ENCODE measurements at places on chromosomes 2 and 18.

GRCh38 chr2:138030459-138030858 is 66.2 kb downstream of the HNMT start:
- no peak for DNase-seq

- no peak for DNase-seq
Observed at GRCh38 chr18:3649135-3649632, 199.2 kb downstream of the TGIF1 start.

- no peak for DNase-seq
Observed at GRCh38 chr2:107001551-107001950, 115.6 kb upstream of the ST6GAL2 start.

DNA sequence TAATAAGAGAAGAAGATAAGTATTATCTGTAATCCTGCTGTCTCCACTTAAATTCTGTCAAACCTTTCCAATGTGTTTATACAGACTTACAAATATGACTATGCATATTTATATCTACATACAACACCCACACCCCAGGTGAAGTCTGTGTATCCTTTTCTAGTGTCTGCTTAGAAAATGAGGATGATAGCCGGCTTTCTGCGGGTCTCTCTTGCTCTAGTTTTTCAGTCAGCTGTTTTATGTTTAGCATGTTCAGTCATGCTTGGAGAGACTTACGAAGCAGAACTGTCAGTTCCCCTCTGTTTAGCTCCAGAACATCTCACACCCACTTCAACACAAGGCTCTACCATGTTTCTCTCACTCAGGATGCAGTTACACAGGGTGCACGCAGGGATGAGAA is 137.3 kb upstream of the NFATC1 start:
- no peak for DNase-seq

DNA sequence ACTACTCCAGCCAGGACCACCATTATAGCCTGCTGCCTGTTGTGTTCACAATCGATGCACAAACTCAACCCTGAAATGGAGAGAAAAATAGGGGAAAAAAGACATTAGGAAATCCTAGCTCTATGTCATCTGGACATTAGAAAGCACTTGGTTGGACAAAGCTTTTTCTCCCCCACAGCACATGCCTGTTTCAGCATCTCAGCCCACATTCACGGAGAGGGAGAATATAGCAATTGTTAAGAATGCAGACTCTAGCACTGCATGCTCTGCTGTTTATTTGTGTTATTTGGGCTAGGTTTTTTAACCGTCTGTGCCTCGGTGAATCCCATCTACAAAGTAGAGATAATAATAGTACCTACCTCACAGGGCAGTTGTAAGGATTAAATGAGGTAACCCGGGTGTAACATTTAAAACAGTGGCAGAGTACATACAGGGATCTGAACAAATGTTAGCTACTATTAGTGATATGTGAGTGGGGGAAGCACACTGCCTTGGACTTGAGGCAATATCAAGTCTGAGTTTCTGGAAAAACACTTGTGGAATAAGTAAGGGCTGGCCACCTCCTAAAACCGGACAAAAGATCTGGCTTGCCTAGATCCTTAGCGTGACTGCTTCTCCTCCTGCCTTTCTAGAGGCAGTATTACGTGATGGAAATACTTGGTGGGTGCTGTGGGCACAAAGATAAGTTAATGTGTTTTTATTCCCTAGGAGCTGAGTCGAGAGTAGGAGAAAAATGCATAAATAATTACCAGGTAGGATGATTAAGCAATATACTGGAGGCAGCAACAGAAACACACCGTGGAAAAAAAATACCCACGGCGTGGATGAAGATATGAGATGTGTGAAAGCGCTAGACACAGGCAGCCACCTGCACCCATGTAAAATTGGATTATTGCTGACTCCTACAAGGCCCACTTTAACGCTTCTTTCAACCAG is 1.0 kb upstream of the PPP1CB start:
- no peak for DNase-seq

- DNase-seq, result peak; percentile 65
Observed at GRCh38 chr2:108594132-108594981, 60.1 kb downstream of the LIMS1 start.

DNA sequence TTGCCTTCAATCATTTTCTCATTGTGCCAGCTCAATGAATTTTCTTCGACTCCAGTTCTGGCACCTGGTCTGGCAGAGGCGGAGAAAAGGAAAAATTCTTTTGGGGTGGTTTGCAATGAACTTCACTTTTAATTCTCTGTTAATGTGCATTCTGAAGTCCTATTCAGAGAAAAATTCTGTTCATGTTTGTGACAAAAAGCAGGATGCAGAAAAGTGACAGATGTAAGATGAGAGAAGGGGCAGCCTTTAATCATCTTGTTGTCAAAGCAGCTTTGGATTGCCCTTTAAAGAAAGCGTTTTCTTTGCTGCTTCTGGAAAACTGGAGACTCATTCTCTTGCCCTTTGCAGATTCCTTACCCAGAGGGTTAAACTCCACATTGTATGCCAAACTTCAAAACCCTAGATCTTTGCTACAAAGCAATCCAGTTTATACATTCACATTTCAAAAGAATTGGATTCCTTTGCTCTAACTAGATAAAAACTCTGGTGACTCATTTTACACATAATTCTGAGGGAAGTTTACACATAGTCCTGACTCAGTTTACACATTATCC is 94.6 kb upstream of the CAVIN2 start:
- no peak for DNase-seq

DNA sequence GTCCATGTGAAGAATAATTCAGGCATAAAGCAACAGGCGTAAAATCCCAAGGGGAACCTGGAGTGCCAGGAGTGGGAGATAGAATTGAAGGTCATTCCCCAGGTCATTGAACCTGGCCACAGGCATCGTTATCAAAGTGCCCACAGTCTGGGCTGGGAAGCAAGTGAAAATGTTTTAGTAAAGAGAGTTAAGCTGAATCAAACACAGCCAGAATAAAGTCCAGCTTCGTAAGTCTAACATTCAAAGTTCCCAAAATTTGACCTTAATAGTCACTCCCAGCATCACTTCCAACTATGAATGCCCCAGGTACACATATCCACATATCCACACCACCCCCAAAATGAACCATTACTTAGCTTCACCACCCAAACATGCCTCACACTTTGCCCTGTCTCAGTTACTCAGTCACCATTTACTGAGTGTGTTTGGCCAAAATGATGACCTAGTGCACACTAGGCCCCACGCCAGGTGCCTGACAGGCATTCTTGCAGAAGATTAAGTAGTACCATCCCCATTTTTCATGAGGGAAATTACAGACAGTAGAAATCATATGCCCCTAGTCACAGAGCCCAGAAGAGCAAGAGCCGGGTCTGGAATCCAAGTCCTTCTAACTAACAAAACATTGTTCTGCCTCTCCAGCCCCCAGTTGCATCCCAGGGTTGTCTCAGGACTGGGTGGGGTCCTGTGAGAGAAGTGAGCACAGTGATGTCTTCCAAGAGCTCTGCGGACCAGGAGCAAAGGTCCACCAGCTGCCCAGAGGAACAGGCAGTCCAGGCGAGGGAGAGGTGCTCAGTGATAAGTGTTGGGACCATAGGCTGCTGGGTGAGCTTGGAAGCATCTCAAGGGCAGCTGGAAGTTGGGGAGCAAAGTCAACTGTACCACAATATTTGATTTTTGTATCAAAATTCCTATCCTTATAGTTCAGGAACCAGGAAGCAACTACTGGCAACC is 65.2 kb upstream of the MYCN start:
- no peak for DNase-seq

DNA sequence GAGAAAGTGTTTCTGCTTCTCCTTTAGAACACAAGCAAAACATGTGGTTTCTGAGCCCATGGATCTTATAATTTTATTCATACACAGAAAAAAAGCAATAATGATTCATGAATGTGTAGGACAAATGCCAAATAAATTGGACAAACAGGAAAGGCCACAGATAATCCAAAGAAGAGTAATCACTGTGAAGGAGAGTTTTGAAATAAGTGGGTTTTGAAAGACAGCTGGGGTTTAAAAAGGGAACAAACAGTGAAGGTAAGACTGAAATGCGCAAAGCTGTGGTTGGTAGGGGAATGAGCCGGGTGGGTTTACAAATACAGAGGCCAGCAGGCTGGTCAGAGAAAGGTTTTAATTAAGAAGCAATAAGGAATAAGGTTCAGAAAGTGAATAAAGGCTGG is 50.0 kb upstream of the MBOAT2 start:
- no peak for DNase-seq

DNA sequence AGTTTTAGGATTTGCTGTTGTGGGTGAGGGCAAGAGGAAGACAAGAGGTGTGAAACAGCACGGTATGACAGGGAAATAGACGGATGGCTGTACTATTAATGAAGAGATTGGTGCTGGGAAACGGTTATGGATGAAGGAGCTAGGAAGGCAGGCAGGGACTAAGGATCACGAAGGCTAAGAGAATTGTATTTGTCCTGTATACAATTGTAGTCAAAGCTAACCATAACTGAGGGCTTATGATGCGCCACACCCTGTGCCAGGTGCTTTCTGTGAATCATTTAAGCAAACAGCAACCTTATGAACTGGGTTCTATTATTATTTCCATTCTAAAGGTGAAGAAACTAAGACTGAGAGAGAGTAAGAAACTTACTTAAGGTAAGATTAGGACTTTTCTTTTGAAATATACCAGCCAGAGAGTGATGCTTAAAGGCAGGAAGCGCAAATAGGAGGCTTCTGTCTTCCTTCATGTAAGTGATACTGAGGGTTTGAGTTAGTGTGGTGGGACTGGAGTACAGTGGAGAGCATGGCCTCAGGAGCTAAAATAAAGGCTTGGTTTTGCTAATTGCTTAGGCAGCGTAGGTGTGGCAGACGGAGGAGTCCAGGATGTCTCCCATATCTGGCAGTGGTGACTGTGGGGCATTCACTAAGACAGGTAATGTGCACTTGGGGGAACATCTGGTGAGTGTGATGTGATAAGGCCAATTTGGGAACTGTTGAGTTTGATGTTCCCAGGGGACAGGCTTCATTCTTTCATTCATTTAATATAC is 85.8 kb downstream of the PLEKHM3 start:
- no peak for DNase-seq

- DNase-seq, result no peak
Observed at GRCh38 chr18:56026509-56026908, 438.5 kb upstream of the TCF4 start.

- DNase-seq, result no peak
Observed at GRCh38 chr2:101809698-101810097, 112.2 kb downstream of the MAP4K4 start.

DNA sequence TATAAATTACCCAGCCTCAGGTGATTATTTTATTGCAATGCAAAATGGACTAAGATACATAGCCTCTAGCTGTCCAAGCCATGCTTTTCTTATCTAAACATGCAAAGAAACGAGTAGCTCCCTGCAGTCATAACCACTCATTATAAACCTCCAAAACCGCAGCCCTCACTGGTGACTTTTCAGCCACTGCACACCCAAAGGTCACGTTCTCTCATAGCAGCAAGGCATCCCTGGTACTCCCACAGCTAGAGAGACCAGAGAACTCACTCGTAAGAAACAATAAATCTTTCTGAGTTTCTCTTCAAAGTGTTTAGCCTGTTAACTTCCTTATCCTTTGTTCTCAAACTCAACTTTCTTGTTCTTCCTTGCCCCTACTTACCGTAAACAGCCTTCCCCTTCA is 28.5 kb upstream of the RALBP1 start:
- no peak for DNase-seq

DNA sequence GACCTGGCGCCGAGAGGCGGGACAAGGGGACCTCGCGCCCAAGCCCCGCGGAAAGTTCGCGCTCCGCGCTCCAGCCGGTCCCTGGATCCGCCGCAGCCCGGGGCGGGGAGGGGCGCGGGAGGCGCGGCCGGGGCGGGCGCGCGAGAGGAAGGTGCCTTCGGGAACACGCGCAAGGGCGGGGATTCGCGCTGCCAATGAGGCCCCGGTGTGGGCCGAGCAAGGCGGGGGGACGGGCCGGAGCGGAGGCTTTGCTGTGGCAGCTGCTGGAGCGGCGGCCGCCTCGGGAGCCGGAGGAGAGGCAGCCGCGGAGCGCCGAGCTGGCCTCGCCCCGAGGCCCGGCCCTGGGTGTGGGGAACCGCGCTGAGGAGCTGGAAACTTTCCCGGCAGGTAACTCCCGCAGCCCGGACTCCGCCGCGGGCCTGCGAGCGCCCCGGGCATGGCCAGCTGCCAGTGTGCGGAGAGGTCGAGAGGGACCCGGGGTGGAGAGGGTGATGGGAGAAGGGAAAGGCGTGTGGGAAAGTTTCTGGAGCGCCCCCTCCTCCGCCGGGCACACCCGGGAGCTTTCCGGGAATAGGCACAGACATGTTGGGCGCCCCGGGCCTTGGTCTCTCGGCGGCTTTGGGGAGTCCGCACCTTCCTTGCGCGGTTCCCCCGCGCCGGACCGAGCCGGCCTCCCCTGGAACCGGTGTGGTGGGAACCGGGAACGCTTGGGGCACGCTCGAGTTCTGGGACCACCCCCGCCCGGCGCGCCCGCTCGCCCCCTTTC is at the start of gene TANC1:
TANC1 (plus strand) TSS at position 245 of the 766 bp plus-strand sequence. CDS start 97,271 bp downstream, outside the sequence.
- peak; percentile 86 for DNase-seq

GRCh38 chr2:187466129-187466792 is 18.2 kb upstream of the CALCRL start:
- DNase-seq, result no peak

DNA sequence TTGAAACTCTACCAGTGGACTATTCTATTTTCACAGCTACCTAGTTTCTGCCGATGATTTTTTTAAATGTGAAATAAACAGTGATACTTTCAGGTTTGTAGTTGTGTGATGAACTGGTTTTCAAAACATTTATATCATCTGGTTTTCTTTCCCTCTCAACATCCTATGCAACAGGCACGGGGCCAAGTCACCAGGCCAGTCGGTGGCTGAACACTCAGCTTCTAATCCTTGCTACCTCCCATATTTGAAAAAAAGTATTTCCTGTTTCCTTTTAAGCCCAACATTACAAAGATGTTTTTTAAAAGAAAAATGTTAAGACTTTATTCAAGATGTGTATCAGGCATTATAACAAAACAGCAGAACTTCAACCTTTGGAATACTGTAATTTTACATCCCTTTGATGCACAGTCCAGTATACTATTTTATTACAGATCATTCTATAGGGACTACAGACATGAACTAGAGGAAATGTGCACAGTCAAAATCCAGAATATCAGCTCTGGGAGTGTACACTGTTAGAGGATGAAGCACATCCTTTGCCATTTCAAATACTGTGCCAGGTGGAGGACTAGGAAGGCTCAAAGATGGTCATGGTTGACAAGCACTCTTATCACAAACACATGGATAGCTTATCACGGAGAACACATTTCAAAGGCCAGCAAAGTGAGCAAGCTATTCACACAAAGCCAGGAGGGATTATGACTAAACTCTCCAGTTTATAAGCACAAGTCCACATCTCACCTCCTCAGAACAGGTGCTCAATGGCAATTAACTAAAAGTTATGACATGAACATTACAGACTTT is 14.6 kb downstream of the MRPL35 start:
- no peak for DNase-seq

Data from GDM1 (cell line).